Forelimb muscle (tissue), 1 donor: ENCODE measurements at places on chromosomes 16 and 17.

GRCh38 chr16:4293181-4293716 lies 20.4 kb upstream of the TFAP4 start:
- DNase-seq: no peak

DNA sequence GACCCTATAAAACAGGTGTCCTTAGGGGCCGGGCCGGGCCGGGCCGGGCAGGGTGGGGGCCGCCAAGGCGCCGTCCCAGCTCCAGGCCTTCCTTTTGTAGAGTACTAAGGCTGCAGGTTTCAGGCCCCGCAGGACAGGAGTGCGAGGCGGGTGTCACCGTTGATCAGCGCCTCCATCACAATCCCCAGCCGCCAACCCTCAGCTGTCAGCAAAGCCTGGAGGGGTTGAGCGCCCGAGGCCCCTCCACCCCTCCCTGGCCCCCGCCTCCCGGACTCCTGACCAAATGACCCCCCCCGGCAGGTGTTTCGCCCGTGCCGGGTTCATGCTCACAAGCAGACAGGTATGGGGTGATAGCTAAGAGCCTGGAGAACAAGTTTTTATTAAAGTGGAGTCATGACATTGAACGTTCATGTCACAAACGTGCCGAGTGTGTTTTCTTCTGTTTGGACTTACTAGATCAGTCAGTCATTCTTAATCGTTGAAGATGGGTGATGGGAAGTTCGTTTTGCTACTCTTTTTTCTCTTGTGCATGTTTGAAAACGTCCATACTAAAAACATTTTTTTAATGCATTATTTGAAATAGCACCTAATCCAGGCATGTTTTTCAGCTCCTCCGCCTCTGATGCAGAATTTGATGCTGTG lies 534 bp downstream of the ARL2BP start:
- DNase-seq: no peak

DNA sequence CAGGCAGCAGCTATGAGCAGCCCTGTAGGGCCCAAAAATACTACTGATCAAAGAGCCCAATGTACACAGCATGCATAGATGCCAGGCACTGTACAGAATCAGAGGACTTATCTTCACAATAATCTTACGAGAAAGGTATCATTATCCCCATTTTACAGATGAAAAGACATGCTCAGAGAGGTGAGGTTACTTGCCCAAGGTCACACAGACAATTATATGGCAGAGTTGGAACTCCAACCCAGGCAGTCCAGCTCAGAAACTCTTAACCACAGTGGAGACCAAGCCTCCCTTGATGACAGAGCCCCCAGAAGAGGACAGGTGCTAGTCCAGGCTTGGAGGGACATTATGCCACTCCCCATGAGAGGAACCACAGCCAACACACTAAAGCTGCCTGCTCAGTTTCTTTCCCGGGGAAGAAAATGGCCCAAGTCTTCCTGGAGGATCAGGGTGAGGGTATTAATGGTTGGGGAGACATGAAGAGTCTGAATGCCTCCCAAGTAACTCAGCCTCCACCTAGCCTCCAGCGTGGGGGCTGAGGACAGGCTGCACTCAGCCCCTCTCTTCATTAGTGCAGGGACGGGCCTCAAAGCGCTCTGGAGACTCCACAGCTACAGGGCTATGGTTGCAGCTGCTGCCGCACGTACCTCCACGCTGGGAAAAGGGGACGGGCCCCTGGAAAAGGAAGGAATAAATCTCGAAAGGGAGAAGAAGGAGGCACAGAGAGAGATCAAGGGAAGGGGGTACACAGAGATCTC lies 826 bp downstream of the UNC119 start:
- no peak for DNase-seq

GRCh38 chr16:56609463-56609921 lies 1.1 kb downstream of the MT2A start:
- peak; percentile 70 for DNase-seq

GRCh38 chr17:75876190-75876937 lies 2.0 kb downstream of the TRIM47 start:
- no peak for DNase-seq
